ENCODE measurements at places on chromosomes 6 and 20.

- DNase-seq: no peak
Observed at GRCh38 chr6:52693773-52694172, 22.9 kb downstream of the TMEM14A start.

DNA sequence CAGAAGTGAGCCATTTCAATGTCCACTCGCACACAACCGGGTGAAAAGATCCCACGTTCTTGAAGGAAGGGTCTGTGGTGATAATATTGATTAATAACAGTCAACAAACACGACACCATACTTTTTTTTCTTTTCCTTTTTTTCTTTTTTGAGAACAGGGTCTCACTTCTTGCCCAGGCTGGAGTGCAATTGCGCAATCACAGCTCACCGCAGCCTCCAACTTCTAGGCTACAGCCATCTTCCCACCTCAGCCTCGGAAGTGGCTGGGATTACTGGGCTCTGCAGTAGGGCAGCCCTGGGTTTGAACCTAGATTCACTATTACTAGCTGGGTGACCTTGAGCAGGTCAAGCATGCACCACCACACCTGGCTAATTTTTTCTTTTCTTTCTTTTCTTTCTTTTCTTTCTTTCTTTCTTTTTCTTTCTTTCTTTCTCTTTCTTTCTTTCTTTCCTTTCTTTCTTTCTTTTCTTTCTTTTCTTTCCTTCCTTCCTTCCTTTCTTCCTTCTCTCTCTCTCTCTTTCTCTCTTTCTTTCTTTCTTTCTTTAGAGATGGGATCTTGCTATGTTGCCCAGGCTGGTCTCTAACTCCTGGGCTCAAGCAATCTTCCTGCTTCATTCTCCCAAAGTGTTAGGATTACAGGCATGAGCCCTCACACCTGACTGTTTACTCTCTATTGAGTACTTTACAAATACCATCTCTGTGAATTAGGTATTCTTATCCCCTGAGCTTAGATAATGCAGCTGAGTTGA, 123.9 kb downstream of the SNX5 start:
- DNase-seq: no peak

DNA sequence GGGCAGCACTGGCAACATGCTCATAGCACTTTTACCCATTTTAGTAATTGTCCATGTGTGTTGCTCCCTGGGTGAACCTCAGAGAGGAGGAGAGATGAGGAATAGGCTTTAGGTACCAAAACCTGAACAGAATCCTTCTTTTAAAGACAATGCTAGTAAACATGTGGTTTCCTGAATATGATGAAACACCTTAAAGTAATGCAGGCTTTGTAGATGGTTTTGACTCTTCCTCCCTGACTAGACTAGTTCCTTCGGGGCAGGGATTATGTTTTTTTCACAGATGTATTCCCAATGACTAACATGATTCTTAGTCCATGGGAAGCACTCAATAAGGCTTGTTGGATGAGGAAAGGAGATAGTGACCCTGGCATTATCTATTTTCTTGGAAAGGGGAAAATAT, 367.6 kb upstream of the JAG1 start:
- no peak for DNase-seq

DNA sequence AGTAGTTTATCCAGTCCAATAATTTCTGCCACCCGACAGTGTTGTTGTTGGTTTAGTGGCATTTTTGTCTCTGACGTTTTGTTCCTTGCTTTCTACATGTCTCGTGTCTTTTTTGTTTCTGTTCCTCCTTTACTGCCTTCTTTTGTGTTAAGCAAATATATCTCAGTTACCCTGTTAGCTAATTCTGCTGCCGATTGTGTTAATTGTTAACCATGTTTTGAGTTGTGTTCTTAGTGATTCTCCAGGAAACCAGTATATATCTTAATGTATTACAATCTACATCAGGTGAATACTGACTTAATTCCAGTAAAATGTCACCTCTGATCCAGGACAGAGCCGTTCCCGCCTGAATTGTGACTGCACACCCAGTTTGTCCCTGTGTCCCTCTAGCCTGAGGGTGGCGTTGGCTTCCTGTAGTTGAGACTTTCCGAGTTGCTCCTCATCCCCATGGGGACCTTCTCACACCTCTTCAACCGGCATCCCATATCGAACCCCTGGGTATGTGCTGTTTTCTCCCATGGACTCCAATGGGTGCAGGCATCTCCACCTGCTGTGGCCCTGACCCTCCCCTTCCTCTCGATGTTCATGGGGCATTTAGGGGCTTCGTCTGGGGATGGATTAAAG, 35.8 kb upstream of the BHLHE23 start:
- DNase-seq: no peak

DNA sequence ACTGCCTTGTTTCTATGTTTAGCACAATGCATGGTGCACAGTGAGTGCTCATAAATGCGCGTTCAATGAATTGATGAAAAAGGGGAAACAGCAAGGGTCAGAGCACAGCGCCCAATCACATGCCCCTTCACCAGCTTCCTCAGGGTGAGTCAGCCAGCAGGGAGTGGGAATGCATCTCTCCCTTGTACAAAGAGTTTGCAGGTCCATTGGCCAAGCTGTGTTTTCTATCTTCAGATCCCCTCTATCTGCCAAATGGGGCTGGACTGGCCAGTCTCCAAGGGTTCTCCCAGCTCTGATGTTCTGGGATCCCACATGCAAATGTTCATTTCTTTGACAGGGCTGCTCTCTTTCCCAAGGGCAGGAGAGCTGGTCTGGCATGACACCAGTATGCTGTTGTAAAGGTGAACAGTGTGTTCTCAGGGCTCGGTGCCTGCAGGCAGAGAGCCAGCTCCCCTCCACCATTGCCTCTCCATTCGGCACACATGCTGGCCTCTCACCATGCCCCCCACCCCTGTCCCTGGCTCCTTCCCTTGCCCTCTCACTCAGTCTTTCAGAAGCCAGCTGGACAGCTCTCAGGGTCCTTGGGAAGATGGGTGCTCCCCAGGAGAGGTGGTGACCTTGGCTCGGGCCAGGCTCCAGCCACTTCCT, 25.0 kb downstream of the ANGPT4 start:
- no peak for DNase-seq

- DNase-seq: no peak
Observed at GRCh38 chr20:40938020-40938419, 90.6 kb upstream of the TOP1 start.

DNA sequence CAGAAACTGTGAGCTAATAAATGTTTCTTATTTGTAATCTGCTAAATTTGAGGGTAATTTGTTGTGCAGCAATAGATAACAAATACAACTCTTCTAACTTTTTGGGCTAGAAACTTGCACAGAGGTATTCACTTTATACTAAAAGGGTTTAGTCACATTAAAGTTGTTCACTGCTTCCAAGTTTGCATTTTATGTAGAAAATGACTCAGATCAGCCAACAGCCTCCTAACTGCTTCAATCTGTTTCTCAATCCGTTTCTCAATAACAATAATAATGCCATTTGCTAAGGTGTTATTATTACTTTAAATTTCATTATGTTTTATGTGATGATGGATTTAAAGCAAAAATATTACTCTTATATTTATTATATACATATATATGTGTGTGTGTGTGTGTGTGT, 213.9 kb downstream of the CENPW start:
- DNase-seq: no peak

DNA sequence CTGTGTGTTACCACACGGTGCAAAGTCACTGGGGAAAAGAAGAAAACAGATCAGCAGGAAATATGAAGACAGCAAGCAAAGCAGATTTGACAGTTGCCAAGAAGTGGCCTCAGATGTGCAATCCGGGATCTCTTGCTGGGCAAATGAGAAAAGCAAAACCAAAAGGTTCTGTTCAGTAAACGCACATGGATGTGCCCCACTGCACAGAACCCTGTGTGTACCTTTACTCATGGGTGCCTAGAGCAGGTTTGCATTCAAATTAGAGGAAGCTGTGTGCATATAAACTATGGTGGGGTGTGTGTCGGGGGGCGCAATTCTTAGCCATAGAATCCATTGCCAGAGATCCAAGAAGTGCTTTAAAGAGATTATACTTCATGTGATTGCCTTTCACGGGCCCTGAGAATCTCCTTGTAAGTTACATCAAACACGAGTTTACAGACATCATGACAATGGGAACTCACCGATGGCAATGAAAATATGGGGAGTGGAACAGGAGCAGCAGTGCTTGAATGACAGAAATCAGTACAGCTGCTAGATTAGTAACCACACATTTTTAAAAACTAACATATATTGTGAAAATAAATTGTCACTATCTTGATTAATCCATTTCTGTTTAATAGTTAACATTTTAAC, 154.3 kb downstream of the ADGRG6 start:
- no peak for DNase-seq

DNA sequence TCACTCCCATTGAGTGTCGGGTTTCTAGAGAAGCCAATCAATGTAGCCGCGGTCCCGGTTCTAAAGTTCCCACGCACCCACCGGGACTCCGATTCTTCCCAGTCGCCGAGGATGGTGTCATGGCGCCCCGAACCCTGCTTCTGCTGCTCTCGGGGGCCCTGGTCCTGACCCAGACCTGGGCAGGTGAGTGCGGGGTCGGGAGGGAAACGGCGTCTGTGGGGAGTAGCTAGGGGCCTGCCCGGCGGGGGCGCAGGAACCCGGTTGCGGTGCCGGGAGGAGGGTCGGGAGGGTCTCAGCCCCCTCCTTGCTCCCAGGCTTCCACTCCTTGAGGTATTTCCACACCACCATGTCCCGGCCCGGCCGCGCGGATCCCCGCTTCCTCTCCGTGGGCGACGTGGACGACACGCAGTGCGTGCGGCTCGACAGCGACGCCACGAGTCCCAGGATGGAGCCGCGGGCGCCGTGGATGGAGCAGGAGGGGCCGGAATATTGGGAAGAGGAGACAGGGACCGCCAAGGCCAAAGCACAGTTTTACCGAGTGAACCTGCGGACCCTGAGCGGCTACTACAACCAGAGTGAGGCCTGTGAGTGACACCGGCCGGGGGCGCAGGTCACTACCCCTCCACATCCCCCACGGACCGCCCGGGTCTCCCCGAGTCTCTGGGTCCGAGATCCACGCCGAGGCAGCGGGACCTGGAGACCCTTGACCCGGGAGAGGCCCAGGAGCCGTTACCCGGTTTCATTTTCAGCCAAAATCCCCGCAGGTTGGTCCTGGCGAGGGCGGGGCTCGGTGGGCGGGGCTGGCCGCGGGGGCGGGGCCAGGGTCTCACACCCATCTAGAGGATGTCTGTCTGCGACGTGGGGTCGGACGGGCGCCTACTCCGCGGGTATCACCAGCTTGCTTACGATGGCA, 35.2 kb upstream of the HLA-G start:
- no peak for DNase-seq

DNA sequence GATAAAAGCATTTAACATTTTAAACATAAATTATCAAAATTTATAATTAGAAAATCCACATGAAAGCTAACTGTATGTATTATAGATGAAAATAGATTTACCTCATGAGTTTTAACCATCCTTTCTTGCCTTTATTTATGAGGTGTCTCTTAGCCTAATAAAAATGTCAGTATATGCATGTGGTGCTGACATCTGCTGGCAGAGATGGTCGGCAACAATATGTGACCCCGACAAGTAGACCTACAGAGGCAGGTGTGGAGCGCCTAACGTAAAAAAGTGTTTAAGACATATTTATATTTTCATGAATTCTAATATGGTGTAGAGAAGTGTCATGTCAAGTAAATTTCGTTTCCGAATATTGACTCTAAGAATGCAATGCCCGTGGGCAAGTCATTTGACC, 149.0 kb upstream of the FUT9 start:
- no peak for DNase-seq

GRCh38 chr20:53872561-53873229, 197.7 kb downstream of the BCAS1 start:
- DNase-seq: no peak

GRCh38 chr20:52493171-52493721, 301.7 kb upstream of the ZFP64 start:
- peak; percentile 84 for DNase-seq

- DNase-seq: no peak
Observed at GRCh38 chr20:54104781-54105180, 34.4 kb upstream of the BCAS1 start.

DNA sequence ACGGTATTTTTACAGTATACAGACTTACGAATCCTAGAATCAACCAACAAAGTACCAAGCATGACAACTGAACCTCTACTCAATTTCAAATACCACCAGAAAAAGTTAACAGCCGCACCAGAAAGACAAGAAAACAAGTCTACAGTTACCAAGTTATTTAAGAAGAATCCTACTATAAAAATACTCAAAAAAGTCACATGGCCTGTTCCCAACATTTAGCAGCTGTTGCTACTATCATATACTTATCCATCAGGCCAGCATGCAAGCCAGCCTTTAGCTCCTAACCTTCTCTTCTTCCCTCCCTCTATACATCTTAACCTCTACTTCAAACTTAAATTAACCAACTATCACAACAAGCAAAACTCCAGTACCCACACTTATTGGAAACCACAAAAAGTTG, 1.9 kb downstream of the SYNCRIP start:
- no peak for DNase-seq

GRCh38 chr20:19027971-19028370, 184.5 kb upstream of the SLC24A3 start:
- DNase-seq: no peak

GRCh38 chr6:30570740-30571074, 535 bp upstream of the ABCF1 start:
- DNase-seq: no peak

GRCh38 chr20:382291-383115, 1.9 kb downstream of the TRIB3 start:
- DNase-seq: no peak

GRCh38 chr20:10837901-10838300, 164.1 kb upstream of the JAG1 start:
- no peak for DNase-seq

DNA sequence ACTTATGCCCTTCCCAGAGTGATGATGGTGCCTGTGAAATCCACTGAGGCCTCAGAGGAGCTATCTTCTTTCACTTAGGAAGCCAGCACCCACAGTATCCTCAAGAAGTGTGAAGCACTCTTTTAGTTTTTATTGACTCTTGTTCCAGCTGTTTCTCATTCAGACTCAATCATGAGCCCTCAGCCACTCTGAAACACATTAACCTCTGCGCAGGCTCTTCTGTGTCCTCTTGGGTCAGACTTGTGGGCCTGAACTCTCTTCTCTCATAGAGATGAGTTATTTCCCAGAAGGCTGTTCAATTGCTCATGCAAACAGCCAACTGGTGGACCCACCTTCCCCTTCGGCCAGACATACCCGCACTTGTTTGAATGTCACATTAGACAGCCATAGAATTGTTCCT, 27.8 kb upstream of the PREP start:
- DNase-seq: no peak

- DNase-seq: no peak
Observed at GRCh38 chr20:42652266-42652665, 537.4 kb downstream of the PTPRT start.

DNA sequence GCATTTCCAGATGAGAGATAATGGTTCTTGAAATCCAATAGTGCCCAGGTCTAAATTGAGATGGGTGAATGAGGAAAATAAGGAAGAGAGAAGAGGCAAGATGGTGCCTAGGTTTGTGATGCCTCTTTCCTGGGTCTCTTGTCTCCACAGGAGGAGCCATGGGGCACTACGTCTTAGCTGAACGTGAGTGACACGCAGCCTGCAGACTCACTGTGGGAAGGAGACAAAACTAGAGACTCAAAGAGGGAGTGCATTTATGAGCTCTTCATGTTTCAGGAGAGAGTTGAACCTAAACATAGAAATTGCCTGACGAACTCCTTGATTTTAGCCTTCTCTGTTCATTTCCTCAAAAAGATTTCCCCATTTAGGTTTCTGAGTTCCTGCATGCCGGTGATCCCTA, 6.8 kb downstream of the HFE start:
- no peak for DNase-seq

GRCh38 chr20:46557231-46557956, 6.9 kb upstream of the OCSTAMP start:
- no peak for DNase-seq

All from NCI-H774 (cell line).